ENCODE measurements at places on chromosomes 13 and 19.
A peak's percentile ranks its signal among the peaks of the same experiment; 100 is the strongest.

DNA sequence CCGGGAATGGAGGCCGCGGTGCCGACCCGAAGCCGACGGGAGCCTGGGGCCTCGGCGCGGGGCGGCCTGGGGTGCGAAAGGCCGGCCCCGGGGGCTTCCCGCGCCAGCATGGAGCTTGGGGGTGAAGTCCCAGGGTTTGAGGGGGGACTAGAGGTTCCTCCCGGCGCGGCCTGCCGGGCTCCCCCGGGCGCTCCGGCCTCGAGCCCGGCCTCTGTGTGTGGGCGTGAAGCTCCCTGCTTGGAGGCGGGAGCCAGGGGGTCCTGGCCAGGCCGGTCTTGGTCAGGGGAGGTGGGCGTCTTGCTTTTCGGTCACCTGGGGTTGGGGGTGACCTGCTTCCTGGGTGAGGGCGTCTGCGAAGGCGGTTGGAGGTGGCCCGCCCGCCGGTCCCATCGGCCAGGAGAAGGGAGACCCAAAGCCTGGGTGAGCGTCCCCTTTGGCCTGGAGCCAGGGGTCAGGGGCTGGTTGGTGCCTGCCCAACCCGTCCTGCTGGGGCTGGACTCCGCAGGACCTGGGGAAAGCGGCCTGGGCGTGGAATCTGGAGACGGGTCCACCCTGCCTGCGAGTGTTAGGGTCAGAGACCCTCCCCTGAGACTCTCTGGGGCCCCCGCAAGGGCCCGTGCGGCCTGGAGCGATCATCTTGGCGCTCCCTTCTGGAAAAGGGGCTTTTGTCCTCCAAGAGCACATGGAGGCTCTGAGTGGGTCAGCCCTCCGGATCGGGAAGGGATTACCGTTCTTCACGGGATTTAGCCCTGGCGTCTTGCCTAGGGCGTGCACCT is 535 bp downstream of the BSG start:
- no peak for DNase-seq

GRCh38 chr13:109897988-109898624 is 111.7 kb upstream of the IRS2 start:
- no peak for DNase-seq

- no peak for DNase-seq
Measured at GRCh38 chr19:30710721-30711120, 338.5 kb downstream of the ZNF536 start.

DNA sequence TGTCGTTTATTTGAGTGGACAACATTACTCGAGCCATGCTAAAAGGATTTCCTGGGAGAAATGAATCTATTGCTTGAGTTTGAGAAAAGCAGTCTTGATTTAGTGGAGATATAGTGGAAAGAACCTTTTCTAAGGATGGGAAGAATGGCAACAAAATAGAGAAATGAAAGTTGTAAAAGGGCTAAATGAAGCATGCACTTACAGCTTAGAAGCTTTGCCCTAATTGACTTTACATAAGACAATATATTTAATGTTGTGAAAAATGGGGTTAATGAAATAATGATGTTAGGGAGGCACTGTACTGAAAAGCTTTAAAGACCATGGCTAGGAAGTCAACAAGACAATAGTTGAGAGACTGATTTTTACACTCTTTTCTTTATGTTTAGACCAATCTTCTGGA is 35.4 kb downstream of the SLC10A2 start:
- no peak for DNase-seq

DNA sequence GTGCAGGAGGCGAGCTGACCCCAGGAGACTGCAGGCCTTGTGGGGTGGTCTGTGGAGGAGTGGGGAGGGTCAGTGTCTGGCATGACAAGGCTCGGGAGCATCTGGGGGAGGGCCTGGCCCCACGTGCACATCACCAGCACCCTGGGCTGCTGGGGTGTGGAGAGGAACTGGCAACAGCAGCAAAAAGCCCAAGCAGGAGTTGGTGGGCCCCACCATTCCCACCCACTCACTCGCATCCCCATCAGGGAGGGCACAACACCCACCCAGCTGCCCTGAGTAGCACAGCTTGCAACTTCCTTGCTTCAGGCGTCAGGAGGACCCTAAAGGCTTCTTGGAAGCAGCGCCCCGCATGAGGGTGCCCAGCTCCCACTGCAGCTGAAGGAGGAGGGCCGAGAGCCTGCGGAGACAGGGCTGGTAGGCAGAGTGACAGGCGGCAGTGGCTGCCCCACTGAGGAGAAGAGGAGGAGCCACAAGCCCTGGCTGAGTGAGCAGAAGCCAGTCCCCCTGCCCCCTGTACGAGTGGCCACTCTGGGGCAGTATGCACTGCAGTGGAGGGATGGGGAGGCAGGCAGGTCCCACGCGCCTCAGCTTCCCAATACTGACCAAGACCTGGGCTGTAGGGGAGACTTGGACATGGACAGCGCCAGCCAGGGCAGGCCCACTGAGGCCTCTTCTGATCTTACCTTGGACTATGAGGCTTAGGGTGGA is 26.5 kb downstream of the ELL start:
- DNase-seq = no peak

GRCh38 chr13:65264066-65264465 is 1966.1 kb downstream of the PCDH9 start:
- no peak for DNase-seq

DNA sequence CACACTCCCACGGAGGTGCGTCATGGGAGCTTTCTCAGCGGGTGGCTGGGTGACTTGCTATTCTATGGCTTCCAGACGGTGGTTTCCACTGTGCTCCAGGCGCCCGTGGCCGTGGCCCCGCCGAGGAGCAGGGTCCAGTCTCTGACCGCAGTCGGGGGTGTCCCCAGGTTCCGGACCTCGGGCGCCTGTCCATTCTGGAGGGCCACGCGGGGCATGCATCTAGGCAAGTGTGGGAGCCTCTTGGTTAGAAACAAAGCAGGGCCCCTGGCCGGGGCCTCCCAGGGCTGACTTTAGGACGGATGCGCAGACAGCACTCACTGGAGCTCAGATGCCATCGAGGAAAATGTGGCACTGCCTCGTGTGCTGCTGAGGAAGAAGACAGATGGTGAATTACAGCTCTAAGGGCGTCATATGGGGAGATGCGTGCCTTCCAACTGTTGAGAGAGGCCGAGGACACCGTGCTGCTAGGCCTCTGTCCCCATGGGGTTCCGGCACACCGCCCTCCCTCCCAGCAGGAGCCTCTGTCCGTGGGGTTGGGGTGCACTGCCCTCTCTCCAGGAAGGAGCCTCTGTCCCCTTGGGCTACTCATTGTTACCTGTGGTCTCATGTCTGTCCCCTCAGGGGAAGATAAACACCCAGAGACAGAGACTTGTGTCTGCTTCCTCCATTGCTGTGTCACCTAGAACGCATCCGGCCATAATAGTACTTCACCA is 38.1 kb downstream of the TMEM255B start:
- no peak for DNase-seq

DNA sequence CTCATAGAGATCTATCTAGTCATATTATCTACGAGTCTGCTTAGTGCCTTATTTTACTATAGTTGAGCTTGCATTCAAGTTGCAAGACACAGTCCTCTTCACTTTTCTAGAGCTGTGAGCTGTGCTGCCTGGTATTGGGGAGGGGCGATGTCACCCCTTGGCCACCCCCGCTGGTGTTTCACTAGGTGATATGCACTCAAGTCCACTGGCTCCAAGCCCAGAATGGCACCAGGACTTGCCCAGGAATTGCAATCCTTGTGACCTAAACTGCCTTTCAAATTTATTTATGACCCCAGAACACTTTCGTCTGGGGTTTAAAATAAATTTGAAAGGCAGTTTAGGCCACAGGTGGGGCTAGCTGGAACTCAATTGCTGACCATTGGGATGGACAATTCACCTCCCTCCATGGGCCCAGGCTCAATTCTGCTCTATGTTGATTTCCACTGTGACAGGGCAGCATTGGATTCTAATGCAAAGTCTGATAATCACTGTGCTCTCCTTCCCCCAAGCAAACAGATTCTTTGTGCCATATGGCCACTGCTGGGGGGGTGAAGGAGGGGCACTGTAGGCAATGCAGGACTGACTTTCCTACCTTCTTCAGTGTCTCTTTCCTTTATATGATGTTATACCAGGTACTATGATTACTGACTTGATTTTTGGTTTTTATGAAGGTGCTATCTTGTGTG is 1244.2 kb upstream of the MIR17HG start:
- DNase-seq = no peak

DNA sequence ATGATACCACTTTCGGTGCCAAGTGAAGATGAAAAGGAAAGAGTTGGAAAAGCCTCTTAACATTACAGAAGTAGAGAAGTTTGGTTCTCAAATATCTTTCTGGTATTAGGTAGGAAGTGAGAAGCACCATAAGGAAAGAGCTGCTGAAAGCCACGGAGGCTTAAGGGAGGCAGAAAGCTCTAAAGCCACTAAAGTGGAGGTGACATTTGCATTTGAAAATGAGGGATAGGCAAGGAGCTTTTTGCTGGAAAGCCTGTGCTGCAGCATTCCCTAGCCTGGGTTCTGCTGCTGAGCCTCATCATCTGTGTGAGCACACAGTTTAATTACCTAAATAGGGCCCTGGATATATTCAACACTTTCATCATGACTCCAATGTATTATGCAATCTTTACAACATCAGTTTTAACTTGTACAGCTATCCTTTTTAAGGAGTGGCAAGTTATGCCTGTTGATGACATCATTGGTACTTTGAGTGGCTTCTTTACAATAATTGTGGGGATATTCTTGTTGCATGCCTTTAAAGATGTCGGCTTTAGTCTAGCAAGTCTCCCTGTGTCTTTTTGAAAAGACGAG is 315.4 kb downstream of the RBM26 start:
- no peak for DNase-seq

DNA sequence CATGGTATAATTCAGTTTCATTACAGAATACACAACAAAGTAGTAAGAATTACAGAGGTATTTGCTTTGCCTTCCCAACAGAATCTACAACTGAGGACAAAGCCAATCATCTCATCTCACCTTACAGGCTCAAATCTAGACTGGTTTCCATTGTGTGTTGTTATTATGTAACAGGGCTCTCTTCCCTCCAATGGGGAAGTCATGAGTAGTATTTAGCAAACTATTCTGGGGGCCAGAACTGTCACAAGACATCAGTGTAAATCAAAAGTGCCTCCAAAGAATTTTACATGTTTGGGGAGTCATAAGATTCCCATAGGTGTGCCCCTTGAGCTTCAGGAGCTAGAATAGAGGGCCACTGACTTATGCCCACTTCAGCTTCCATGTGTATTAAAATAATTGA is 187.0 kb upstream of the EDNRB start:
- no peak for DNase-seq

- no peak for DNase-seq
Measured at GRCh38 chr19:47467914-47468313, 3.8 kb downstream of the SLC8A2 start.

GRCh38 chr19:15841875-15842569 is 26.6 kb upstream of the OR10H1 start:
- DNase-seq = no peak

DNA sequence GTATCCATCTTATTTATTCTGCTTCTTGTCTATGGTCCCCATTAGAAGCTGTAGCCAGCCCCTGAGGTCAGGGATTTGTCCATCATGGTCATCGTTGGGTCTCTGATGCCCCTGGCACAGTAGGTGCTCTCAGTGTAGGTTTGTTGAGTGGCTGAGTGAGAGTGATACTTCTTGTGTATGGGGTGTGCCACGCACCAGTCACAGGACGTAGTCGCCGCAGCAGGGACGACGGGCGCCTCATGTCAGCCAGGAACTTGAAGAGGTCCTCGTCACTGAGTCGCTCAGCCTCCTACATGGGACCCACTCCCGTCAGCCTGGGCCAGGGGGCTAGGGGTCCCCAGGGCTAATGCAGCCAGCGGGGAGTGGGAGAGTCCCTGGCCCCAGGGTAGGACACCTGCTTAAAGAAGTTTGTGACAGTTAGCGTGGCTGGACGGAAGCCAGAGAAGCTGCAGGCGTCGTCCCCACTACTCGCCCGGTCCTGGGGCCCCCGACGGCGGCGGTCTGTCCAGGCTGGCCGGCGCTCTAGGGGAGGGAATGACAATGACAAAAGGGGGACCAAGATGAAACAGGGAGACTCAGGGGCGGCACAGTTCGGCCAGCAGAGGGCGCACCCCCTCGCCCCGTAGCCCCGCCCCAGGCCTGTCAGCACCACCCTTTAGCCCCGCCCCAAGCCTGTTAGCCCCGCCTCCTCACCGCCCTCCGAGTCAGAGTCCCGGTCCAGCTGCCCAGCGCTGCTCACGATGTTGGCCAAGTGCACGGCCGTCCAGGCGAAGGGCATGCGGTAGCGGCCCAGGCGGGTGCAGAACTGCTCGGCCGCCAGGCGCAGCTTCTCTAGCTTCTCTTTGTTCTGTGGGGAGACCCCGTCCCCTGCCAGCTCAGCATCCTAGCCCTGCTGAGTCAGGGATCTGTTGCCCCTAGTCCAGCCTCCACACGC is 3.7 kb downstream of the ANGPTL8 start:
- peak; percentile 66 for DNase-seq

Data from common myeloid progenitor, CD34-positive (primary cell).